Effector memory CD8-positive, alpha-beta T cell (primary cell): ENCODE measurements at places on chromosomes 5 and 9.

DNA sequence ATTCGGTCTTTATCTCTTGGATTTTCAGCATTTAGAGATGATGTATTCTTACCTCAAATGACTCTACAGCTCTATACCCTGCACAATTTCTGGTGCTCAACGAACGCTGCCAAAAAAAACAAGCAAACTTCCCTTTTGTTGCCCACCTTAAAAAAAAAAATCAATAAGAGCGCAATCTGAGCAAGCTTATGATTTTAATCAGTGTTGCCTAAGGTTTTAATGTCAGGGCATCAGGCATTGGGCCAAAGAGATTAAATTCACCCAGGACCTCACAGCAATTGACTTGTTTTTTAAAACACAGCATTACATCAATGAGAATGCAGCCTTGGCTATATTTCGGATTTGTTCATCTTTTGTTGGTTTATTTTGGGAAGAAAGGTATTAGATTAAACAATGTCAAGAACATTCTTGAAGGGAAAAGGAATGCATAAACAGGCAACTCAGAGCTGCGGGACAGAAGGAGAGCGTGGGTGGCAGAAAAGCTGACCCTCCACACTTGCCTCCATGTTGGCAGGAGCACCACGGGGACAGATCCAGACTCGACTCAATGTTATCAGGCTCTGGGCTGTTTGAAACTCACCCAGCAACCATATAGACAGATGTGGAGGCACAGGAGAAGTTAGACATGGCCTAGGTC lies 127.5 kb upstream of the DAPK1 start:
- no peak for DNase-seq

DNA sequence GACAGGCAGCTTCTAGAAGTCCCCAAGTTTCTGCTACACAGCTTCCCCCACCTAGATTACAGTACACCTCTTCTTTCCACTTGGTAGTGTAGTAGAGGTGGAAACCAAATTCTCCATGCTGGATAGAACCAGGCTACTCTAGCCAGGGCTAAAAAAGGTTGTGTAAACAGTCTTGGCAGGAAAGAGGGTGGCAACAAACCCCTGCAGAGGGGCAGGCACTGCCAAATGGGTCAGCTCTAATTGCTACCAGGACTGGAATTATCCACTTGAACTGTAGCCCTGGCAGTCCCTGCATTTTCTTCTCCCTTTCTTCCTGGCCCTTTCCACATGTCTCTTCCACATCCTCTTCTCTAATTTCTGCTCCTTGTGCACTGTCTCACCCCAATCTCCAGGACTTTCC lies 24.8 kb downstream of the RANBP3L start:
- DNase-seq, result no peak

DNA sequence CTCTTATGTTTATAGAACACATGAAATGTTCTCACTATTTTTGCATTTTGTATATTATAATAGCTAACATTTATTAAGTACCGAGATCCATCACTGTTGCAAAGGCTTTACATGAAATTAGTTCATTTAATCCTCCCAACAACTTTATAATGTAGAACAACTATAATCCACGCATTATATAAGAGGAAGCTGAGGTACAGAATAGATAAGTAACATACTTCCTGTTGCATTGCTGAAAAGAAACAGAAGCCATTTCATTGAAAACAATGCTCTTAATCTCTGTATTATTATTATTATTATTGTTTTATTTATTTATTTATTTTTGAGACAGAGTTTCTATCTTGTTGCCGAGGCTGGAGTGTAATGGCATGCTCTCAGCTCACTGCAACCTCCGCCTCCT lies 7.9 kb upstream of the INSYN2B start:
- no peak for DNase-seq

GRCh38 chr5:122314036-122314435 lies 2.0 kb downstream of the SNCAIP start:
- no peak for DNase-seq

GRCh38 chr9:3939820-3940219 lies 360.0 kb downstream of the GLIS3 start:
- no peak for DNase-seq

DNA sequence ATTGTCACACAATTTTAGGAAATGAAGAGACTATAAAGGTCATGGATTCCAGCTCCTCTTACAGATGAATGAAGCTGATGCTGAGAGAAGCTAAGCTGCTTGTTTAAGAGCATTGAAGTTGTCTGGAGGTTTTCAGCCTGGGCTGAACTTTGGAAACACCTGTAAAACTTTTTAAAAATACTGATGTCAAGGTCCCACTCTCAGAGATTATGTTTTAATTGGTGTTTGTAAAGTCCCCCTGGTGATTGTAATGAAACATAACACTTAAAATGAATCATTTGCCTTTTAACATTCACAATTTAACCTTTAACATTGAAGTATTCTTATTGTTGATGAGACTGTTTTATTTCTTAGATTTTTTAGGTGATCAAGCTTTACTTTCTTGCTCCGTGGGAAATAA lies 16.4 kb downstream of the RAD23B start:
- DNase-seq, result no peak

DNA sequence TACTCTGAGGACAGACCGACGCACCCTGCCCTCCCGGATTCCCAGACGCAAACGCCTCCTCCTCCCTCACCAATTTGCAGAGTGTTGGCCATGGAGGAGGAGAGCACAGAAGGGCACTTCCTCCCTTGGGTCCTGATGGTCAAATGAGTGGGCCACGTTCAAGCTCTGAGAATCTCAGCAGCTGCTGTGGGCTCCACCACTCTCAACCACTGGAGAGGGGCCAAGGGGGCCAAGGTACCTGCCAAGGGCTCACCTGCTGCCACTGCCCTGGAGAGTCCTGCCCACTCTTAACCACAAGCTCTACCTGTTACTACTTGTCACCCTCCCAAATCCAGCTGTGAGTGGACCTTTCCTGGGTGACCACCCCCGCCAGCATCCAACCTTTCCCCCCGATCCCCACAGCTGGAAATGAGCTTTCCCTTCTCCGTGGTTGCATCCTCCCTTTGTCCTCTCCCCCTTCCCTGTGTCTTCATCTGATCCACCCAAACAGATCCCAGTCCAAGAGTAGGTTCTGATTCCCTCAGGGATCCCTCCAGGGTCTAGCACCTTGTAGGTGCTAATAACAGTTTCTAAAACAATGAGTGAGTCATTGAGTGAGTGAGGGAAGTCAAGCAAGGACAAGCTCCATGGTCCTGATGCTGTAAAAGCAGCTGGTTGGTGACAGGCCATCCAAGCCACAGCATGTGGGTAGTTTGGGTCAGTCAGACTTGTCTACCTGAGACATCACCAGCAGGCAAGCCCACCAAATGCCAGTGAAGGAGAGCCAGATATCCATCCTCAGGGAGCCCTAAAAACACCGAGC lies 69.7 kb downstream of the FAM114A2 start:
- DNase-seq, result no peak

GRCh38 chr5:120848883-120849282 lies 384.8 kb downstream of the PRR16 start:
- DNase-seq, result no peak

GRCh38 chr5:143426437-143426991 lies 23.0 kb upstream of the NR3C1 start:
- DNase-seq, result no peak

GRCh38 chr9:133600739-133601138 lies 8.4 kb downstream of the FAM163B start:
- no peak for DNase-seq

GRCh38 chr9:125418404-125418803 lies 156.8 kb downstream of the GAPVD1 start:
- DNase-seq, result no peak
